ENCODE measurements at places on chromosomes 11 and 22. TPM values are rescaled to one million over a fixed set of nuclear protein-coding genes. Genes with fewer than 3 reads are reported as not detected.
A peak's percentile ranks its signal among the peaks of the same experiment; 100 is the strongest.

SHANK3 gene
- total RNA-seq, result 0.22 TPM

KRTAP5-11 gene
- total RNA-seq, result not detected

GRIK4 gene
- not detected for total RNA-seq

DNA sequence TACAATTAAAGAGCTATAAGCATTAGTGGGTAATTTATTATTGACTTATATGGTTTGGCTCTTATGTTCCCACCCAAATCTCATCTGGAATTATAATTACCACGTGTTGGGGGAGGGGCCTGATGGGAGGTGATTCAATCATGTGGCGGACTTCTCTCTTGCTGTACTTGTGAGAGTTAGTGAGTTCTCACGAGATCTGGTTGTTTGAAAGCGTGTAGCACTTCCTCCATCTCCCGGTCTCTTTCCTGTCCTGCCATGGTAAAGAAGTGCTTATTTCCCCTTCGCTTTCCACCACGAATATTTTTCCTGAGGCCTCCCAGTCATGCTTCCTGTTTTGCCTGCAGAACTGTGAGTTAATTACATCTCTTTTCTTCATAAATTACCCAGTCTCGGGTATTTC lies 28.1 kb upstream of the CHORDC1 start:
- H3K4me1 ChIP-seq, result peaks cover 13% of the 10 kb centered on the region
- no peaks in the 10 kb centered on the region for H3K36me3 ChIP-seq
- peak overlapping the region; percentile 63 for H3K27ac ChIP-seq

- H3K4me3 ChIP-seq, result no peak overlapping the region
- H3K27me3 ChIP-seq, result peaks cover 8% of the 10 kb centered on the region
- no peak for DNase-seq
These were observed 6.6 kb downstream of the TCN1 start for GRCh38 chr11:59859673-59860072.

GRCh38 chr11:75526192-75526541 lies 426 bp upstream of the GDPD5 start:
- peak overlapping the region; percentile 14 for H3K27ac ChIP-seq
- H3K36me3 ChIP-seq, result no peaks in the 10 kb centered on the region
- DNase-seq, result no peak

DNA sequence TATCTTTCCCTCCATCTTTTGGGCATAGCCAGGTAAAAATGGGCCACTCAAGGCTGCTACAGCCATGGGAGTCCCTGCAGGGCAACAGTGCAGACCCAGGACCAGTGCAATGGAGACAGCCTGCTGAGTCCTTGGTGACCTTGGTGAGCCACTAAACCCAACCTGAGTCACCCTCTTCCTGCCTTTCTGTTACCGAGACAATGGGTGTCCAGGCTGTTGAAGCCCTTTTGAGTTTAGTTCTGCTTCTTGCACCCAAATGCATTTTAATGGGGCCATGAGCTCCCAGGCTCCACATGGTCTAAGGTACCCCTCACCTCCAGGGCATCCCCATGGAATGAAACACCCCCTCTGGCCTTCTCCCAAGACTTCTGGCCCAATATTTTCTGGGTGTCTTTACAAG lies 874 bp upstream of the PLAAT4 start:
- peak overlapping the region; percentile 80 for H3K4me3 ChIP-seq
- no peaks in the 10 kb centered on the region for H3K27me3 ChIP-seq
- H3K4me1 ChIP-seq, result peaks cover 81% of the 10 kb centered on the region
- no peaks in the 10 kb centered on the region for H3K36me3 ChIP-seq

DNA sequence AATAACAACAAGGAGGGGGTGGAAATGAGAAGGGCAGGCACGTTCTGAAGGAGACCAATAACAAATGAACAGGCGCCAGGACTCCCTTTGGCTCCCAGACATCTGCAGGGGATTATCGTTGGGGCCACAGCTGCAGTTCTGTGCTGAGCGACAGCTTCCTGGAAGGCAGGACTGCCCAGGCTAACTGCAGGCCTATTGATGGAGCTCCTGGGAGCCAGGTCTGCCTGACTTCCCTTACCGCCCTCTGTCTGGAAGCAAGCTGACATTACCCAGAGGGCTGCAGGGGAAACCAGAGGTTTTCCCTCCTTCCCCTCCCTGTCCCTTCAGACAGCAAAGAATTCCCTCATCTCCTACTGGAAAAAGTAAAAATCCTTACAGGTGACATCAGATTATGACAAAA lies 5.0 kb downstream of the DRD2 start:
- H3K4me3 ChIP-seq, result no peak overlapping the region
- DNase-seq, result no peak
- peaks cover 3% of the 10 kb centered on the region for H3K4me1 ChIP-seq
- H3K36me3 ChIP-seq, result no peaks in the 10 kb centered on the region
- no peak overlapping the region for H3K27ac ChIP-seq

- no peak overlapping the region for H3K27ac ChIP-seq
- H3K36me3 ChIP-seq, result no peaks in the 10 kb centered on the region
- DNase-seq, result peak; percentile 38
- H3K4me1 ChIP-seq, result peaks cover 26% of the 10 kb centered on the region
- H3K27me3 ChIP-seq, result peaks cover 3% of the 10 kb centered on the region
These were observed 72.8 kb downstream of the LRRC32 start for GRCh38 chr11:76597533-76598425.

DNA sequence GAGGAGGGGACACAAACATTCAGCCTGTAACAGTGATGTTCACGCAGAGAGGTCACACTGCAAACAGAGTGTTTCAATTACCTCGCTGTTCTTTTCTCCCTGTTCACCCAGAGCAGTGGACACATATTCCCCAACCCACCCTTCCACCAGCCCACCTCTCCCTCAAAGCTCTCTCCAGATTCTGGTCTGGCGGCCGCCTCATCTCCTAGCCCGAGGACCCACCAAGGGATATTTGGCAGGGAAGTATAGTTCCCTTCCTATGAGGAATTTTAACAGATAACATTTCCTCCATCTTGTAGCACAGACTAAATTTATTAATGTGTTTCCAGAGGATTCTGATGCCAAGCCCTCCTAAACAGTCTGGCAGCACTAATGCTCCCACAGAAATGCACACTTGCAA lies 111.0 kb upstream of the LMO1 start:
- no peak overlapping the region for H3K4me3 ChIP-seq
- peaks cover 1% of the 10 kb centered on the region for H3K27me3 ChIP-seq
- H3K4me1 ChIP-seq, result no peaks in the 10 kb centered on the region

- no peaks in the 10 kb centered on the region for H3K36me3 ChIP-seq
- peak; percentile 43 for DNase-seq
- H3K4me1 ChIP-seq, result peaks cover 80% of the 10 kb centered on the region
- H3K4me3 ChIP-seq, result no peak overlapping the region
- H3K27ac ChIP-seq, result peak overlapping the region; percentile 95
These were observed 61.4 kb downstream of the LIF start for GRCh38 chr22:30185129-30185528.

DNA sequence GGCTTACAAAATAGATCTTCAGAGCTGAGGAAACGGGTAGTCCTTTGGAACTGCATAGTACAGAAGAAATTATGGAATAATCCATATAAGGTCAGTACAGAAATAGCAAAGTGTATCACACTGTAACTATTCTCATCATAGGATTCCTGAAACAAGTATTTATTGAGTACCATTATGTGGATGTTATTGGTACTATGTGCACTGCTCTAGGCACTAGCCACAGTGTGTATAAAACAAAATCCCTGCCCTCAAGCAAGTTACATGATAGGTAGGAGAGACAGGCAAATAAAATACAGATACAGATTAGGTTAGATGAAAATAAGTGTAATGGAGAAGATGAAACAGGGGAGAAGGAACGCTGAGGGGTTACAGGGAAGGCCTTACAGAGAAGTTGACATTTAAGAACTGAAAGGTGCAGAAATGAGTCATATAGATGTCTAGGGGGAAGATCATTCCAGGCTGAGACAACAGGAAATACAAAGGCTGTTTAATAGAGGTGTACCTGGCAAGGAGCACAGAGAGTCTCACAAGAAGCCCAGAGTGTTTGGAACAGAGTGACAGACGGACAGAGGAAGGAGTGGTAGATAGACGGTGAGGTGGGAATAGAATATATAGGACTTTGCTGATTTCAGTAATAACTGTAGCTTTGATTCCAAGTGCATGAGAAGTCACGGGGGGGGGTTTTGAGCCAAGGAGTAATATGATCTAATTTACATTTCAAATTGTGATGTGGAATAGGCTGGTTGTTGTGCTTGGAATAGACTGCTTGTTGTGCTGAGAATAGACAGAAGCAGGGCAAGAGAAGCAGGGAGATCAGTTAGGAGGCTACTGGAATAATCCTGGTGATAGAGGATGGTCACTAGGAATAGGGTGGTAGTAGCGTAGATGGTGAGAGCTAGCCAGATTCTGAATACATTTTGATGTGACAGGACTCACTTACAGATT lies 13.7 kb downstream of the RNF141 start:
- peak; percentile 15 for DNase-seq
- H3K4me1 ChIP-seq, result peaks cover 20% of the 10 kb centered on the region
- peak overlapping the region; percentile 3 for H3K4me3 ChIP-seq
- H3K27ac ChIP-seq, result peak overlapping the region; percentile 80

GRCh38 chr22:23752090-23752691 lies 1.3 kb upstream of the ZNF70 start:
- H3K27me3 ChIP-seq, result no peaks in the 10 kb centered on the region
- peak overlapping the region; percentile 46 for H3K27ac ChIP-seq
- no peaks in the 10 kb centered on the region for H3K36me3 ChIP-seq
- peaks cover 18% of the 10 kb centered on the region for H3K4me1 ChIP-seq
- peak overlapping the region; percentile 80 for H3K4me3 ChIP-seq
- DNase-seq, result no peak

- H3K36me3 ChIP-seq, result no peaks in the 10 kb centered on the region
- no peaks in the 10 kb centered on the region for H3K4me1 ChIP-seq
- no peaks in the 10 kb centered on the region for H3K27me3 ChIP-seq
- no peak overlapping the region for H3K4me3 ChIP-seq
These were observed 198.5 kb upstream of the C11orf87 start for GRCh38 chr11:109223451-109223850.

- H3K36me3 ChIP-seq, result no peaks in the 10 kb centered on the region
- H3K4me3 ChIP-seq, result no peak overlapping the region
- no peak overlapping the region for H3K27ac ChIP-seq
- peaks cover 17% of the 10 kb centered on the region for H3K27me3 ChIP-seq
- no peak for DNase-seq
These were observed 136.3 kb downstream of the TEAD1 start for GRCh38 chr11:12810568-12810894.

GRCh38 chr11:73576185-73576614 lies 21.7 kb downstream of the FAM168A start:
- DNase-seq, result no peak
- no peaks in the 10 kb centered on the region for H3K27me3 ChIP-seq
- no peak overlapping the region for H3K4me3 ChIP-seq
- H3K36me3 ChIP-seq, result peaks cover 5% of the 10 kb centered on the region

DNA sequence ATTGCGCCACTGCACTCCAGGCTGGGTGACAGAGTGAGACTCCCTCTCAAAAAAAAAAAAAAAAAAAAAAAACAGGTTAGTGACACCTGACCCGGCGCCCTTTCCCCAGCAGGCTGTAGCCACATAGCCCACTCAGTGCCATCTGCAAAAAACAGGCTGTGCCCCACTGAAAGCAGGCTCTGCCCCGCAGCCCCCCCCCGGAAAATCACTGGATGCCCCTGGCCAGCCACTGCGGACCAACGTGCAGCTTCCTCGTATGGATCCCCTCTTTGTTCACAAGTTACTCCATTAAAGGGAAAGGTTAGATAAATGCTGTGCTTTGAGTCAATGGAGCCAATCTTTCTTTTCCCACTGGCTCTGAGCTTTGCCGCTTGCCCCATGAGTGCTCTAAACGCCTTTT lies 660.3 kb downstream of the TBC1D22A start:
- no peak for DNase-seq
- H3K27me3 ChIP-seq, result peaks cover 12% of the 10 kb centered on the region
- H3K4me3 ChIP-seq, result no peak overlapping the region
- no peaks in the 10 kb centered on the region for H3K4me1 ChIP-seq
- no peaks in the 10 kb centered on the region for H3K36me3 ChIP-seq

DNA sequence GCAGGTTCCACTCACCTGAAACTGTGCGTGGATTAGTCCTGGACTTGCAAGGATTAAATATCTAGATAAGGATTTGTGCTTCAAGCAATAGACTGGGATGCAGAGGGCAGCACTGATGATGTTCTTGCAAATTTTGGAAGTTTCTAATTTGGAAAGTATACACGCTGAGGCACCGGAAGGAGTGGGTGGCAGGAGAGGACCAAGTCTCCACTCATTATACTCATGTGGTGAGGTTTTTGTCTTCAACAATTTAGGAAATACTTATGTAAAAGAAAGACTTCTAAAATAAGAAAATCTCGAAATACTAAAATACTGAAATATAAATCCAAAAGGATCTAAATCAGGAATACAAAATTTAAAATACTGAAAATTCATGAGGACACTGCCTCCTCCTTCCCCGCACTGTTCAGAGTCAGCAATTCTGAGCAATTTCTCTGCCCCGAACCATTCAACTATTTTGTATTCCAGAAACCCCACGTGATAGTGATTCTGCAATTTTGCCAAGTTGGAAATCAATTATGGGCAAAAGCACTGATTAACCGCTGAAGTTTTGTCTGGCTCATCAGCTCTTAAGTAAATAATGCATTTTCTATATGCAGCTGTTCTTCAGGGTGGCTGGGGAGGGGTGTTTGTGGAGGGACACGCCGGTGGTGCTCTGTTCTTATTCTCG lies 47.0 kb upstream of the CLMP start:
- no peak overlapping the region for H3K27ac ChIP-seq
- no peak overlapping the region for H3K4me3 ChIP-seq
- no peaks in the 10 kb centered on the region for H3K36me3 ChIP-seq
- H3K27me3 ChIP-seq, result peaks cover 3% of the 10 kb centered on the region
- H3K4me1 ChIP-seq, result peaks cover 2% of the 10 kb centered on the region

- no peaks in the 10 kb centered on the region for H3K36me3 ChIP-seq
- H3K4me3 ChIP-seq, result no peak overlapping the region
- H3K27me3 ChIP-seq, result no peaks in the 10 kb centered on the region
- no peak overlapping the region for H3K27ac ChIP-seq
- no peaks in the 10 kb centered on the region for H3K4me1 ChIP-seq
These were observed 90.6 kb upstream of the NTM start for GRCh38 chr11:131279654-131280384.

GRCh38 chr11:11980841-11981308 lies 27.6 kb downstream of the DKK3 start:
- H3K27me3 ChIP-seq, result no peaks in the 10 kb centered on the region
- no peaks in the 10 kb centered on the region for H3K4me1 ChIP-seq
- H3K36me3 ChIP-seq, result no peaks in the 10 kb centered on the region
- no peak overlapping the region for H3K27ac ChIP-seq
- no peak for DNase-seq

DNA sequence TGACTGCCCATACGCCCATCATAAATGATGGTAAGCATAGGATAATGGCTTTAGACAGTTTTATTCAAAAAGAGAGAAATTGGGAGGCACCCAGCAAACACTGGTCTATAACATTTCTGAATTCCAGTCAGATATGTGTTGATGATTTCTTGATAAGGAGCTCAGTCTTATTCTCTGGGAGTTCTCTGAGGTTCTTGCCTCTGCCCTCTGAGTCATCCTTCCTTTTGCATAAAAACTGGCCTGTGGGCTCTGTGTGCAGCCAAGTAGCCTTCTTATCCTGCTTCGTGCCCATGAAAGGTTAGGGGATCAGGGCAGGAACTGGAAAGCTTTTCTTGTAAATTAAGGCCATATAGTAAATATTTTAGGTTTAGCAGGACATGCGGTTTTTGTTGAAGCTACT lies 48.9 kb downstream of the FAR1 start:
- H3K4me3 ChIP-seq, result no peak overlapping the region
- no peak overlapping the region for H3K27ac ChIP-seq
- H3K4me1 ChIP-seq, result peaks cover 3% of the 10 kb centered on the region
- no peak for DNase-seq

Measured in activated CD8-positive, alpha-beta T cell treated with anti-CD3 and anti-CD28 coated beads for 36 hours (primary cell).